ENCODE measurements at places on chromosomes 2 and 18.

DNA sequence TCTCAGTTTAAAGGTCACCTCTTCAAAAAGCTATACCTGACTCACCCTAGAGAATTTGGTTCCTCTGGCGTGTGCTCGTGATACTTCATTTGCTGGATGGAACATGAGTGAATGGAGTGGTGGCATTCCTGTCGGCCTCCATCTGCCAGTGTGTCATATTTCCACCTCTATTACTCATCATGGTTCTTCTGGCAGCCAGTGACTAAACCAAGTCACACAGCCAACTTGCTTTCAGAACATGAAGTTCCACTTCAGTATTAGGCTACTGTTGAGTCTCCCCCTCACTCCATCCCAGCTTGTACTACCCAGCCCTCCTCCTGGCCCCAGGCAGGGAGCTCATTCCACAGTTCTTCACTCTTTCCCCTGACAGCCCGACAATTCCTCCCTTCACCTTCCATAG is 169.8 kb downstream of the MREG start:
- DNase-seq: no peak

GRCh38 chr2:187168720-187169713 is 279.0 kb downstream of the CALCRL start:
- DNase-seq: no peak

DNA sequence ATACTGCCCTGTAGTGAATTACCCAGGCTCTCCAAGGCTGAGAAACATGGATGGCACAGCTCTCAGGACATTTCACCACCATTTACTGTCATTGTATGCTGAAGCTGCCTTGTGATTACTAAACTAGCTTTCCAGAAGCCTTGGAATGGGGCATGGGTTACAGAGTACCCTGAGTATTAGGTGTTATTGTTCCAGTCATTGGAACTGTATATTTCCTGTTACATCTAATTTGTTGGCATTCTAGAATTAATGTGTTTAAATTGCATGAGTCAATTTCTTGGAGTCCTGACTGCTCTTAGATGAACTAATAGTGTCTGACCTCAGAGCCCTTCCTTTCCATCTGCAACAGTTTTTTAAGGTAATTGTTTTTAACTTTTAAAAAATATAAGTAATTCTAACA is 9.0 kb downstream of the DGUOK start:
- DNase-seq: no peak

GRCh38 chr2:146992466-146992865 is 852.4 kb upstream of the ACVR2A start:
- no peak for DNase-seq

- DNase-seq: peak; percentile 78
Observed at GRCh38 chr18:712401-713134, at the start of gene ENOSF1. Gene ENOSF1, minus strand, starts transcription at chr18:712630. Its CDS starts 43 bp downstream, at chr18:712587.

DNA sequence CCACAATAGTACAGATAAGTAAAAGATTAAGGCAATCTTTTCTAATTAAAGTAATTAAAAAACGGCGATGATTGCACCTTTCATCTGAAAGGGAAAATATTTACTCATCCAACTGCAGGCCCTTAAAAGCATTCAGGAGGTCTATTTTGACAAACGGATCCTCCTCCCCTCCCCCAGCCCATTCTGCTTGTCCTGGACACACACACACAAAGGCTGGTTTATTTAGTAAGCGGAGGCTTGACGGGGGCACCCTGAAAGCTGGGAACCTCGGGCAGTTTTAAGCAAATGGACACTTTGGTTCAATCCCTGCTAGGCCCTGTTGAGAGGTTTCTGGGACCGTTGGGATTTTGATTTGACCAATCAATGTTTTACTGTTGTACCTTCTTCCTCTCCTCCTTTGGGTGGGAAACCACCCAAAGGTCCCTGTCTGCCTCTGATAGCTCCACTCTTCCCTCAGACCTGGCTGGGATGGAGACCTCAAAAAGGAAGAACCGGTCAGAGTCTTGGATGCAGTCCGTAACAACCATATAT is 135.8 kb upstream of the HAAO start:
- DNase-seq: no peak

DNA sequence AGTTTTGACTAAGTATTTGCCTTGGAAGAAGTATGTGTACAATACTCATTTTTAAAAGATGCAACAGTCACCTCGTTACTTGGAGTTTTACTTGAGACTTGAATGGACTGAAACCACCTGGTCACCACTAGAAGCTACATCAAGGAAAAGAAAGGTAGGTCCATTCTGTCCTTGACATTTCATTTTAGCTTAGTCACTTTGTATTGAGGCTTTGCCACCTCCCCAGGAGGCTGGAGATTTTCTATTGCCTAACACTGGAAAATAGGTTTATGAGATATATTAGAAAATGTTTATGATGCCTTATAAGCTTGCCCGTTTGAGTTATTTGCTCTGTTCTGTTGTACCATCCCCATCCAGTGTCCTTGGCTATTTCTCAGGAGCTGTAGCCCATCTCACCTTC is 107.9 kb upstream of the ETAA1 start:
- DNase-seq: no peak

DNA sequence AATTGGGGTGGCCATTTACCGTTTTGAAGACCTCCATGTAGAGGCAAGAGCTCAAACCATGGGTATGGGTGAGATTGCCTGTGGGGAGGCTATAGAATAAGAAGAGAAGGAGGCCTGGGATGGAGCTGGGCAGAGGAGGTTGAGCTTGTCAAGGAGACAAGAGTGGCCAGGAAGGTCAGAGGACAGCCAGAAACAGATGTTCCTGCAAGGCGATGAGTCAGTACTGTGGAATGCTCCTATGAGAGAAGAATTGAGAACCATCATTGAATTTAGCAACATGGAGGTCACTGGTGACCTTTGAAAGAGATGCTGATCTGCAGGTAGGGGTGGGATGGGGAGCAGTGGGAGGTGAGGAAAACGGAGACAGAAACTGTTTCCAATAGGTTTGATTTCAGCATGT is 3.5 kb downstream of the ACSL3 start:
- no peak for DNase-seq

DNA sequence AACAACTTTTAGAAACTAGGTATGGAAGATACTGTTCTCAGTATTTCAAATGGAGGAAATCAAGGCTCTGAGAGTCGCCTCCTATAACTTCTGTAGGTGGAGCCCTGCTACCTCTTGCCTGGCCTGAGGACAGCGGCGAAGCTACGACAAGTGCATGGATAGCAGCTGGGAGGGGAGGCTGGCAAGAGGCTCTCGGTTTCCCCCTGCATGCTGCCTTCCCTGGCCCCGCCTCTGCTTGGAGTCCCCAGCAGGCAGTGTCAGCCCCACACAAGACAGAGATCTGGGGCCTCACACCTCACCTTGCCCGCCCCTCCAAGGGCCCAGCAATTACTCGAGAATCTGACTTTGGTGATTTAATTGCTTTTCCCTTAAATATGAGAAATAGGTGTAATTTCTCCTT is 107.6 kb upstream of the POU3F3 start:
- no peak for DNase-seq

DNA sequence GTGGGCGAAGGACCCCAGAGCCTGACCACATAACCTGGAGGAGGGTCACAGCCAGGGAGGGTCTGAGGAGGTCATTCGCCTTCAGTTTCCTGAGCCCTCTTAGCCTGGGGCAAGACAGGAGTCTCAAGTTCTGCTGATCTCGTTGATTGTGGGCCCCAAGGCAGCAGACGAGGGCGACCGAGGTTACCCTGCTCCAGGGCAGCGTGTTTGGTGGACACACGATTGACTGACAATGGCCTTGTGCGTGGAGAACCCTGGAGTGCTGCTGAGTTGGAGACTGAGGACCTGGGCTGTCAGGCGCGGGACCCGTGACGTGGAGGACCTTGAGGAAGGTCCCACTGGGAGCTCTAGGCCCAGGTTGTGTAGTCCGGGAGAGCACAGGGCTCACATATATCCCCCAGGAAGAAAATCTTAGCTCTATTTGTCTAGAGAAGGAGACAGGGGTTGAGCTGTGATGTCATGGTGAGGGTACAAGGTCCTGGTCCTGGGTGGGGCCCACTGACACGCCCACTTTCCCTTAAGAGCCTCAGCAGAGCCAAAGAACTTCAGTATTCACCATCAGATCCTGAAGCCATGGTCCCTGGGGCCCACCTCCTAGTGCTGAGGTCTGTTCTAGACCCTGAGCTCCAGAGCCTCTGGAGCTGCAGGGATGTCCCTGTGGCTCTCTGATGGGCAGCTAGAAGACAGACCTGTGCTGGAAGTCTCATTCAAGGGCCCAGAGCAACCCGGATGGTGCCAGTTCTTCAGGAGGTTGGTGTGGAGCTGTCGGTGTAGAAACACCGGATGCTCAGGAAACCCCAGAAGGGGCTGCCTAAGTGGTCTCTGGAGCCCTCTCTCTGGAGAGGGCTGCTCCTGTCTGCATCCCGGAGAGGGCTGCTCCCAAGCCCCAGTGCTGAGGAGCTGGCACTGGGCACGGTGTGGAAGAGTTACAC is 53.1 kb downstream of the DYSF start:
- no peak for DNase-seq

GRCh38 chr2:122960759-122961641 is 1064.1 kb upstream of the CNTNAP5 start:
- no peak for DNase-seq

DNA sequence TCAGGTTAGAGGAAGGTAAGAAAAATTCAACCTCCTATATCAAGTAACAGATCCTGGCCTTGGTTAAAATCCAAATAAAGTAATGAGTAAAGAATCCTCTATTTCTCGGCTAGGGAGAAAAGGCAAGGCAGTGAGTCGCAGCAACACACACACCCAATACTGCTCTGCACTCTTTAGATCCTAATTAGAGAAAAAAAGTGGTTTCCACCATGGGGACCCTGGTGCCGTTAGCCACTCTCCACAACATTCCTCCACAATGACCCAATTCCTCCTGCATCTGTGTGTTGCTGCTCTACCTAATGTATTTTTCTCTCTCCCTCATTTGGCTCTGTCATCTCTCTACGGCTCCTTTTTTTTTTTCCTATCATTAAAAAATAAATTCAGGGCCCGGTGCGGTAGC is 462.7 kb downstream of the METTL4 start:
- no peak for DNase-seq

DNA sequence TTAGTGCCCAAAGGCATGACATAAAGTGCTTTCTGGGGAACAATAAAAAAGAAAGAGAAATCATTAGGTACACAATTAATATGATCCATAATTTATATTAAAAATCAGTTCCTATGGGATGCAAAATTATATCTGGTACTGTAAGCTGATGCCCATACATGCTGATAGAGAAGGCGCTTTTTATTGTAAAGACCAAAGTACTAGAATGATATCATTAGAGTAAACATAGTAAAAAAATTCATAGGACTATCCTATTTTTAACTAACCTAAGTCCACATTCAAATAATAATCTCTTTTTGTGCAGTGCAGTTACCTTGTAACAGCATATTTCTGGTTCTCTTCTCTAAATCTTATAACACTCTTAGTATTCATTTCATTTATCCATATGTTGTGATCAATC is 252.2 kb downstream of the ASXL3 start:
- no peak for DNase-seq

- DNase-seq: no peak
Observed at GRCh38 chr2:2687745-2688144, 356.7 kb upstream of the MYT1L start.

GRCh38 chr2:162244541-162245031 is 1.3 kb upstream of the FAP start:
- no peak for DNase-seq

- no peak for DNase-seq
Observed at GRCh38 chr2:42799881-42800280, 7.5 kb upstream of the HAAO start.

GRCh38 chr2:100427627-100428258 is 10.3 kb upstream of the CHST10 start:
- DNase-seq: peak; percentile 27

- no peak for DNase-seq
Observed at GRCh38 chr18:3715231-3716080, 265.5 kb downstream of the TGIF1 start.

- no peak for DNase-seq
Observed at GRCh38 chr2:207770602-207771404, 1.1 kb upstream of the FZD5 start.

GRCh38 chr2:127355407-127356008 is 32.3 kb downstream of the MAP3K2 start:
- DNase-seq: no peak

- no peak for DNase-seq
Observed at GRCh38 chr2:181656450-181657291, at the start of gene CERKL. Gene CERKL, minus strand, starts transcription at chr2:181657105. Its CDS starts 99 bp downstream, at chr2:181657006.

GRCh38 chr2:109017017-109017416 is 28.0 kb upstream of the EDAR start:
- DNase-seq: no peak

- no peak for DNase-seq
Observed at GRCh38 chr18:54939361-54939917, 19.8 kb downstream of the CCDC68 start.

DNA sequence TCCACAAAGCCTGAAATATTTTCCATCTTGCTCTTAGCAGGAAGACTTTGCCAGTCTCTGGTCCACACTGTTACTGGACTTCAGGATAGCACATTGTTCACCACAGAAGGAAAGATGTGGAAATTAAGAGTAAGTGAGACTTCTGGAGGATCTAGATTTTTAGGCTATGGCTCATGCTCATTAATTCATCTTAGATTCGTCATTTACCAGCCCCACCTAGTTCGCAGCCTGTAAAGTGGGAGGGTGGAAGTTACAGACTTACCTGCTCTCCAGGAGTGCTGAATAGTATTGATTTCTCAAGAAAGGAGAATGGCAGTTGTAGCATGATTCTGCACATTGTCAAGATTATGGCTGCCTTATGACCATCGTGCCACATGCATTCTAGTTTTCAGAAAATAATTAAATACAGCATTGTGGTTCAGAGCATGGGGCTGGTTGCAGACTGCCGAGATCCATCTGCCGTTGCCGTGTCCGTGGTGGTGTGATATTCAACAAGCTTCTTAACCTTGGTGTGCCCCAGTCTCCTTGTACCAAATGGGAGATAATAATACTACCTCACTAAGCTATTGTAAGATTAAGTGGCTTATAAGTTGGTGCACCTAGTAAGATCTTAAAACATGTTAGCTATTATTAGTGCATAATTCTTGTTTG is 56.8 kb downstream of the RNF144A start:
- no peak for DNase-seq

DNA sequence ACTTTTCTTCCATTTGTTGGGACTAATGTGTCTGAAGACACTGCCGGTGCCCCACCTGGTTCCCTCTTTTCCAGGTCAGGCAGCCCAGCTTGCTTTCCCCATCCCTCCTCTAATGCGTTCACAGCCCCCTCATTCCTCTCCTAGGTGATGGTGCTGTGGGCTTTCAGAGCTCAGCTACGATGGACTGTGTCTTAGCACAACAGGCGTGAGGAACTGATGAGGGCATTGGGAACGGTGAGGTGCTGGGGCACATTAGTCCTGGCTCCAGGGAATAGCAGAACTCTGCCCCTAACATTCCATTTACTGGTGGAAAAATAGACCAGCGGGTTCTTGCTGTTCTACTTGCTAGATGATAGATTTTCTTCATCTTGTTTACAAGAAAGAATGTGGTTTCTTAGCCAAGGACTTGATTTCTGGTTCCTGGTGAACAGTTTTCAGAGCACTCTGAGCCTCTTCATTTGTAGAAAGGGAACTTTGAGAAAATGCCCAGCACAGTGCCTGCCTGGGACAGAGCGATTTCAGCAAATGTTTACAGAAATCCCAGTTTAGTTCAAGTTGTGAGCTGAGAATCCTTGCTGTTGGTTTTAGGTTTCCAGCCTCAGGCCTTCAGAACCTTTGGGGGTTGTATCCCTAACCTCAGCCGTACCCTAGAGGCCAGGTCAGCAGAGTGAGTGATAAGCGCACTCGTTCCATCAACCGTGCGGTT is 42.5 kb downstream of the LDLRAD4 start:
- DNase-seq: no peak

GRCh38 chr2:43025709-43026295 is 200.6 kb downstream of the ZFP36L2 start:
- no peak for DNase-seq
